ENCODE measurements at places on chromosomes 2 and 18. TPM values are rescaled to one million over a fixed set of nuclear protein-coding genes. Genes with fewer than 3 reads are reported as not detected.

DNA sequence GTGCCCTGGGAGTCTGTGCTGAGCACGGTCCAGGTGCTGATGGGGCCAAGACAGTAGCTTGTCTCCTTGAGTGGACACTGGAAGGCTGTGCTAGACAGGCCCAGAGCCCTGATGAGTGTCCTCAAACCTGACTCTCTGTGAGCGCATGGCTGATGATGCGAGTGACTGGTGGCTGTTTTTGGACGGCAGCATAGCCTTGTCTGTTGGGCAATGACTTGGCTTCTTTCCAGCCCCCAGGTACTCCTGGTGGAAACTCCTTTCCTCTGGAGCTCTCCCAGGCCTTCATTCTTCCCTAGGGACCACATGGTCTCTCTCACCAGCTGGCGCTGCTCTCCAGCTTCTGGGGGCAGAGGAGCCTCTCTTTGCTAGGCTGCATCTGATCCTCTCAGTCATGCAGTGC lies 207.6 kb upstream of the SMIM21 start:
- no peak for DNase-seq

- DNase-seq, result no peak
Observed at GRCh38 chr2:225282858-225283710, 116.4 kb upstream of the NYAP2 start.

Gene CCDC102B
- polyA plus RNA-seq, result 15.8 TPM

Gene VWA3B
- 1.9 TPM for polyA plus RNA-seq

GRCh38 chr2:55966401-55967118 lies 43.0 kb upstream of the EFEMP1 start:
- DNase-seq, result no peak

- DNase-seq, result no peak
Observed at GRCh38 chr2:144518748-144519596, 947 bp downstream of the ZEB2 start.

Gene TMEM37
- 28.8 TPM for polyA plus RNA-seq

Measured in right lung (tissue), 10 donors.